ENCODE measurements at places on chromosomes 4 and X. TPM values are rescaled to one million over a fixed set of nuclear protein-coding genes. Genes with fewer than 3 reads are reported as not detected.
A peak's percentile ranks its signal among the peaks of the same experiment; 100 is the strongest.

DNA sequence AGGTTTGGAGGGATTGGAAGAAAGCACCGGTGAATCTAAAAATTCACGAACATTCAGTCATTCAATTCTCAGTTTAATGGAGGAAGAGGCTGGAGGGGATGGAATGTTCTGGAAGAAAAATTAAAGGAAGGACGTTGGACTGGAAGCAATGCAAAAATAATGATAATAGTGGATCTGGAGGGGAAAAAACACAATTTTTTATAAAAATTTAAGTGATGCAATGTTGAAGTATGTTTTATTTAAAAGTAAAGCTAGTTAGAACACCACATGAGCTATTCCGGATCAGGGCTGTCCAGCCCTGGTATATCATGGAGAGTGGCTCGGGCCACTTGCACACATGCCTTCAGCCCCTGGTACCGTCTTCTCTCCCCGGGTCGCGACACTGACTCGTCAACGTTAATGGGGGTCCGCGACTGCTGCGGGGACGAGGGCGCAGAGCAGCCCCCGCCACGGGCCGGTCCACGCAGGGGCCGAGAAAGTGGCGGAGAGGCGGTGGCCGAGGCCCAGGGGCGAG is 204.6 kb downstream of the TENM3 start:
- H3K27ac ChIP-seq = no peak overlapping the region
- no peaks in the 10 kb centered on the region for H3K36me3 ChIP-seq
- H3K4me1 ChIP-seq = no peaks in the 10 kb centered on the region
- no peak for DNase-seq
- H3K27me3 ChIP-seq = no peaks in the 10 kb centered on the region

DNA sequence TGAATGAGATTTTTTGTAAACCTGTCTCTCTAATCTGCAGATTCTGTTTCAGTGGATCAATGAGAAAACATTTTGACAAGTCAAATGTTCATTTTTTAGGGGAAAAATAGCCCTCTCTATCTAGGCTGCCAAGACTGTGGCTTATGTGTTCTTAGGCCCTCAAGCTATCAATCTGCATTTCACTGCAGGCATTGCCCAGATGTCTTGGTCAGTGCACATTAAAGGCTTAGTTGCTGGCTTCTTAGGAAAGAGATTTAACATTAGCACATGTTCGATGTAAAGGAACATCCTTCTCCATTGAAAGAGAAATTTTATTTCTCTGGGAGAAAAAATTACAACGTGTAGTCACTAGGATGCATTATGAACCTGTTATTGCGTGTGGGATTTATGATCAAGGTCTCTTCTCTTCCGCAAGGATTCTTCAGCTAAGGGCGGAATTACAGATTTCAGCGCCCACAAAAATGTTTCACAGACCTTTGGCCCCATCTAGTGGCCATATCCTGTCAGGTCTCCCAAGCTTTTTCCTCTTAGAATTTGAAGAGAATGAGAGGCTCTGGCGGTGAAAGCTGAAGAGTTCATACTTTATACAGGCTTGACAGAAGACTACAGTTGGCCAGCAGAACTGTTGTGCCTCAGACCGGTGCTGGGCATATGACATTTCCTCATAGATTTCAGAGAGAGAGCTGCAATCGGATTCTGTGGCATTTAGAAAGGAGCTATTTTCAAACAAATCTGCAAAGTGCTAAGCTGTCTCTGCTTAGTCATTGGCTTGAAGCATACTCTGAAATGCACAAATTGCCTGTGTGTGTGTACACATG is 144.6 kb upstream of the NOCT start:
- H3K27me3 ChIP-seq = no peaks in the 10 kb centered on the region
- no peaks in the 10 kb centered on the region for H3K4me1 ChIP-seq
- no peak overlapping the region for H3K27ac ChIP-seq
- no peaks in the 10 kb centered on the region for H3K36me3 ChIP-seq

DNA sequence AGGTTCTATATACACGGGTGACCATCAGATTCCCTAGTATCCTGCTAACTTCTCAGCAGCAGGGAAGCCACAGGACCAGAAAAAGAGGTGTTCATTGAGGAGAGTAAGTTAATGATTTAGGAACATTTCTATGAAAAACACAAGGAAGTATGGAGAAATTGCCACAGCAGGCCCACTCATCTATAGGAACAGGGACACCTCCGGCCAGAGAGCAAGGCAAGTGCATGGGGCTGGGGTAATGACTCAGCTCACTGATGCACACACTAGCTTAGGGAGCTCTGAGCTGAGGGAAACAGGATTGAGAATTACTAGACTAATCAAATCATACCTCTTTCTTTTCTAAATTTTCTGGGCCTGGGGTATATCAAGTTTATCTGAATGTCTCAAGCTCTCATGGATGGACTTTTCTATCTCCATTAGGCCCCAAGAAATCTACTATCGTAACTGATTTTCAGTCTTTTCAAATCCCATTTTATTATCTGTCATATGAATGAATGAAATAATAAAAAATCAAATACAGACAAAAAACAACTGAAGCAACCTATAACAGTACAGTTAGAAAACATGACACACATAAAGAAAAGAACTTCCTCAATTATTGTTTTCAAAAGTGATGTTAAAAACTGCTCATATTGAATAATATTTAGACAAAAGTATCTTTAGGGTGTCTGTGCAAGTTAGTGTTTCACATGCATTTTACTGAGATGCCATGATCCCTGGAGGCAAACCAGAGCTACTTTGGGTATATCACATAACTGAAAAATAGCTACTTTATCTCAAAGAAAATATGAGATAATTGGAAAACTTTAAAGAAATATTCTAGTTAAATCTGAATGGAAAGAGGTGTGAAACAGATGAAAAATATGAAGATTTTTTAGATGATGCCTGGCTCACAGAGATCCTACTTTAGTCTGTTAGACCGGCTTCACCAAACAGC is 89.8 kb downstream of the FBXO8 start:
- no peak overlapping the region for H3K4me3 ChIP-seq
- no peaks in the 10 kb centered on the region for H3K4me1 ChIP-seq
- H3K36me3 ChIP-seq = peaks cover 10% of the 10 kb centered on the region
- no peaks in the 10 kb centered on the region for H3K27me3 ChIP-seq
- DNase-seq = no peak

DNA sequence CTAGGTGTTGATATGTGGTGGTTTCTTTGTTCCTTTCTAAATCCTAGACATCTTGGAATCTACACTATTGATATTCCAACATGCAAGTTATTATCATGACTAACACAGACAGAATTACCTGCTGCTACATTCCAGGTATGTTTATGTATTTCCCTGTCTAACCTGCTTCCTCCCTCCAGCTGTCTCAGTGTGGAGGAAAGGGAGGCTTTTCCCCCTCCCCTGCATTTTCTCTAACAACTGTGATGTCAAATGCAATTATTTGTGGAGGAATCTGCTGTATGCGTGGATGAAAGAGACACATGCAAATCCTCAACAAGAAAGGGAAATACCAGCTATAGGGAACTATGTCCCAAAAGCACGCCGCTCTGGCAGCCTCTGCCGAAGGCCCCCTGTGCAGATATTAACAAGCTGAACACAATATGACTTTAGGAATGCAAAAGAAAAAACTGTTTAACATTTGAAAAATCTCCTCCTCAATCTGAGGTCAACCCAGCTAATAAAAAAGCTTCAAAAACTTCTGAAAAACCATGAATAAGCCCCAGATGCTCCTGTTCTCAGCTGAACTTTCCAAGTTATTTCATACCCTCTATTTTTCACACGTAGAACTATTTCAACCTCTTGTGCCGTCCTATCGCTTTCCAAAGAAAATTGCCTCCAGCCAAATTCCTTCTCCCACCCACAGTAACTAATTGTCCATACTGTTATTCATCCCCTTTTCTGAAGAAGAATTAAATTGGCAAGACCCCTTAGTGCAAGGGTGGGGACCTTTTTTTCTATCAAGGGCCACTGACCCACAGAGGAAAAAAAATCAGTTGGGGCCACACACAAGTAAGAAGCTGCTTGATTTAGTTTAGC is 225.1 kb upstream of the GPC4 start:
- peaks cover 9% of the 10 kb centered on the region for H3K4me1 ChIP-seq
- H3K36me3 ChIP-seq = no peaks in the 10 kb centered on the region
- peak overlapping the region; percentile 79 for H3K27ac ChIP-seq
- H3K27me3 ChIP-seq = no peaks in the 10 kb centered on the region

GRCh38 chr4:77269505-77269904 is 112.5 kb downstream of the CCNG2 start:
- H3K27ac ChIP-seq = no peak overlapping the region
- H3K4me3 ChIP-seq = no peak overlapping the region
- H3K27me3 ChIP-seq = no peaks in the 10 kb centered on the region

GRCh38 chr4:48949086-48949485 is 37.0 kb upstream of the CWH43 start:
- H3K4me3 ChIP-seq = no peak overlapping the region
- H3K27me3 ChIP-seq = no peaks in the 10 kb centered on the region
- peaks cover 5% of the 10 kb centered on the region for H3K4me1 ChIP-seq
- peaks cover 3% of the 10 kb centered on the region for H3K36me3 ChIP-seq

- H3K4me1 ChIP-seq = peaks cover 10% of the 10 kb centered on the region
- H3K27me3 ChIP-seq = no peaks in the 10 kb centered on the region
- no peak overlapping the region for H3K4me3 ChIP-seq
Observed at GRCh38 chr4:152165146-152165545, 370.7 kb downstream of the FBXW7 start.

DNA sequence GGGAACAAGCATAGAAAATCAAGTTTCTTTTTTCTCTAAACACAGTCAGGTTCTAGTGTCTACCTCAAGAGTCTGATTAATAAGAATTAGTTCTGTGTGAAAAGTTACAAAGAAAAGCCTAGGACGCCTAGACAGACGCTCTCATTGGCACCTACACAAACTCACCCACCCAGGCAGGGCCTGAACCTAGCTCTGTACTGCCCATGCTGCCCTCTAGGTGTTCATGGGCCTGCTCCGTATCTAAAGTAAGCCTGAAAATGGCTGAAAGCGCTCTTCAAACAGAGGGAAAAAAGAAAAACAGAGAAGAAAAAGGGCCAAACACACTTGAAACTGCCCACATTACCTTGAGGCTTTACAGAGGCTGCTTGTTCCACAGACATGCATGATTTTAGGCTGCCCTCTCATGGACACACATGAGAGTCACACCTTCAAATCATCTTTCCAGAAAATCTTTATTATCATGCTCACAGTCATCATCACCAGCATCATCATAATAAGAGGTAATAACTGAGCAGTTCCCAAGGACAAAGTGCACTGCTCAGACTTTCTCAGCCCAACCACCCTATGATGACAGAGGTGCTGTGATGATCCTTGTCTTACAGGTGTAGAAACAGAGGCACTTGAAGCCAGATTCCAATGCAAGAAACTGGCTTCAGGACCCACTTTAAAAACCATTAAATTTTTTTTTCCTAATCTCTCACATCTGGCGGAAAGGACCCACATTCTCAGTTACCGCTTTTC is 49.6 kb downstream of the MAP7D2 start:
- no peak for DNase-seq
- H3K36me3 ChIP-seq = no peaks in the 10 kb centered on the region
- H3K4me1 ChIP-seq = no peaks in the 10 kb centered on the region
- H3K27ac ChIP-seq = no peak overlapping the region

- H3K27ac ChIP-seq = no peak overlapping the region
- DNase-seq = no peak
- no peaks in the 10 kb centered on the region for H3K27me3 ChIP-seq
- H3K36me3 ChIP-seq = peaks cover 10% of the 10 kb centered on the region
Observed at GRCh38 chrX:132294192-132294591, 74.9 kb upstream of the RAP2C start.

- H3K36me3 ChIP-seq = peaks cover 3% of the 10 kb centered on the region
- no peak overlapping the region for H3K27ac ChIP-seq
- H3K4me3 ChIP-seq = no peak overlapping the region
- H3K4me1 ChIP-seq = no peaks in the 10 kb centered on the region
Observed at GRCh38 chr4:138596896-138597295, 354.7 kb upstream of the SLC7A11 start.

DNA sequence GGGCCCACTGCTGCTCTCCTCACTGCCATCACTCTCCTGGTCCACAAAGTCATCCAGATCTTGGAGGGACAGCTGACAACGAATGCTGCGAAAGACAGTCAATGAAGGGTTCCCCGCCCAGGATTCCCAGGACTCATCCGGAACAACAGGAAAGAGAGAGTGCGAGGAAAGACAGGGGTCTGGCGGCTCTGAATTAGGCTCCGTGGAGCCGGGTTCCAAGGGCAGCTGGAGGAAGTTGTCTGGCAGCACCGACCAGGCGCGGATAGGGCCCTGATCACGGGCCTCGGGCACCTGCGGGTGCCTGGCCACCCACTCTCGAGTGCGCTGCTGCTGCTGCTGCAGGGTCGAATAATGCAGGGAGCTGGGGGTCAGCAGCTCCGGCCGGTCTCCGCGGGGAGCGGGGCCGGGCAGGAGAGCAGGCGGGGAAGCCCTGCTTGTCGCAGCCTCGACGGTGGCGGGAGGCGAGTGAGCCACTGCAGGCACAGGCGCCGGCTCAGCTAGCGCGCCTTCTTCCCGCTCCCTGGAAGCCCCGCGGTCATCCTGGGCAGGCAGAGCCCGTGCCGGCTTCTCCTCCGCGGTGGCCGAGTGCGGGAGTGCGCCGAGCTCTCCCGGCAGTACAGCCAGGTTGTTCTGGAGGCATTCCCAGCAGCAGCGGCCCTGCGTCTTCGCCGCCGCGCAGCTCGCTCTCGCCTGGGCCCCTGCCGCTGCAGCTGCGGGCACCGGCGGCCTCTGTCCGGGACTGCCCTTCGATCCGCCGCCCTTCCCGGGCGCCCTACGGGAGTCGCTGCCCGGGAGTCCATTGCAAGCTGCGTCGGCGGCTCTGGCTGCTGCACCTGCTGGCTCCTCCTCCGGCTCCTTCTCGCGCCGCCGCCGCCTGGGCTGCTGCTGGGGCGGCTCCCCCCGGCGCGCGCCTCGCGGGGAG is 1.1 kb downstream of the SOWAHB start:
- DNase-seq = peak; percentile 62
- peak overlapping the region; percentile 71 for H3K4me3 ChIP-seq
- H3K36me3 ChIP-seq = no peaks in the 10 kb centered on the region
- no peak overlapping the region for H3K27ac ChIP-seq

GRCh38 chrX:119208401-119209057 is 27.6 kb upstream of the PGRMC1 start:
- H3K27me3 ChIP-seq = no peaks in the 10 kb centered on the region
- H3K4me1 ChIP-seq = no peaks in the 10 kb centered on the region
- H3K36me3 ChIP-seq = peaks cover 6% of the 10 kb centered on the region
- H3K4me3 ChIP-seq = no peak overlapping the region
- H3K27ac ChIP-seq = no peak overlapping the region
- DNase-seq = no peak

GRCh38 chrX:16386126-16386525 is 218.8 kb downstream of the MAGEB17 start:
- H3K27me3 ChIP-seq = no peaks in the 10 kb centered on the region
- no peak for DNase-seq
- no peak overlapping the region for H3K27ac ChIP-seq
- H3K4me3 ChIP-seq = no peak overlapping the region
- no peaks in the 10 kb centered on the region for H3K36me3 ChIP-seq
- peaks cover 11% of the 10 kb centered on the region for H3K4me1 ChIP-seq

- no peaks in the 10 kb centered on the region for H3K4me1 ChIP-seq
- H3K27ac ChIP-seq = no peak overlapping the region
- H3K27me3 ChIP-seq = no peaks in the 10 kb centered on the region
- H3K36me3 ChIP-seq = peaks cover 79% of the 10 kb centered on the region
Observed at GRCh38 chrX:1599791-1600405, 8.5 kb downstream of the AKAP17A start.

- DNase-seq = no peak
- H3K36me3 ChIP-seq = no peaks in the 10 kb centered on the region
- no peak overlapping the region for H3K27ac ChIP-seq
- peaks cover 2% of the 10 kb centered on the region for H3K4me1 ChIP-seq
- H3K4me3 ChIP-seq = no peak overlapping the region
- no peaks in the 10 kb centered on the region for H3K27me3 ChIP-seq
Observed at GRCh38 chr4:179195887-179196286, 1753.7 kb upstream of the AGA start.

The PCDH11X gene
- total RNA-seq = 29.4 TPM

The TMEM175 gene
- 6.4 TPM for total RNA-seq

The MAGEE2 gene
- not detected for total RNA-seq

The TRIM61 gene
- total RNA-seq = 0.68 TPM

The GLRA2 gene
- total RNA-seq = not detected

The HOPX gene
- not detected for total RNA-seq

The DUX4 gene
- total RNA-seq = not detected

The GABRQ gene
- 3.8 TPM for total RNA-seq

The PAGE2B gene
- total RNA-seq = not detected

The UGT2A1 gene
- 0.26 TPM for total RNA-seq
